Cardiac muscle cell (in vitro differentiated cells and primary cell): ENCODE measurements at places on chromosomes 5 and 9. TPM values are rescaled to one million over a fixed set of nuclear protein-coding genes. Genes with fewer than 3 reads are reported as not detected.

- H3K4me3 ChIP-seq: no peak overlapping the region
- no peaks in the 10 kb centered on the region for H3K4me1 ChIP-seq
- no peak overlapping the region for H3K27ac ChIP-seq
Measured at GRCh38 chr5:11785771-11786352, 118.4 kb downstream of the CTNND2 start.

PPIC gene
- 110 and 118 TPM in 2 replicates for total RNA-seq

DNA sequence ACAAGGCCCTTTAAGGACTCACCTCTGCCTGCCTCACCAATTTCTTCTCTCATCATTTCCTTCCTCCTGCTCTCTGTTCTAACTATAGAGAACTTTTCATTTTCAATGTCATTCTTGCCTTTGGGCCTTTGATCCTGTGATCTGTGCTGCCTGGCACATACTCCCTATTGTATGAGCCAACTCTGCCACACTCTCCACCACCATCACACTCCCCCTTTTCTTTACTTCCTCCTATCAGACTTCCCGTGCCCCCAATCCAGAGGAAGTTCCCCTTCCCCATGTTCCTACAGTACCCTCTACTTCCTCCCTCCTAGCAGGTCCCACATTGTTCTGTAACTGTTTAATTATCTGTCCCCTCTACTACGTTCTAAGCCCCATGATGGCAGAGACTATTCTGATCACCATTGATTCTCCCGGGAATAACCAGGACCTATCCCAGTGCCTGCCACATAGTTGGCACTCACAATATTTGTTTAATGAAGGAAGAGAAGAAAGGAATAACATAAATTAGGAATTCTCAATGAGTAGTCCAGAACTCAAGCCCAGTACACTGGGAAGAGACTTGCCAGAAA, 27.5 kb downstream of the ADAM19 start:
- H3K36me3 ChIP-seq: no peaks in the 10 kb centered on the region
- DNase-seq: no peak
- H3K27ac ChIP-seq: no peak overlapping the region
- H3K4me3 ChIP-seq: no peak overlapping the region
- H3K27me3 ChIP-seq: no peaks in the 10 kb centered on the region

GRCh38 chr9:97506306-97506705, 4.8 kb downstream of the TMOD1 start:
- peaks cover 30% of the 10 kb centered on the region for H3K4me1 ChIP-seq
- no peak overlapping the region for H3K4me3 ChIP-seq
- no peak for DNase-seq
- H3K36me3 ChIP-seq: no peaks in the 10 kb centered on the region
